ENCODE measurements at places on chromosomes 12 and 14.

DNA sequence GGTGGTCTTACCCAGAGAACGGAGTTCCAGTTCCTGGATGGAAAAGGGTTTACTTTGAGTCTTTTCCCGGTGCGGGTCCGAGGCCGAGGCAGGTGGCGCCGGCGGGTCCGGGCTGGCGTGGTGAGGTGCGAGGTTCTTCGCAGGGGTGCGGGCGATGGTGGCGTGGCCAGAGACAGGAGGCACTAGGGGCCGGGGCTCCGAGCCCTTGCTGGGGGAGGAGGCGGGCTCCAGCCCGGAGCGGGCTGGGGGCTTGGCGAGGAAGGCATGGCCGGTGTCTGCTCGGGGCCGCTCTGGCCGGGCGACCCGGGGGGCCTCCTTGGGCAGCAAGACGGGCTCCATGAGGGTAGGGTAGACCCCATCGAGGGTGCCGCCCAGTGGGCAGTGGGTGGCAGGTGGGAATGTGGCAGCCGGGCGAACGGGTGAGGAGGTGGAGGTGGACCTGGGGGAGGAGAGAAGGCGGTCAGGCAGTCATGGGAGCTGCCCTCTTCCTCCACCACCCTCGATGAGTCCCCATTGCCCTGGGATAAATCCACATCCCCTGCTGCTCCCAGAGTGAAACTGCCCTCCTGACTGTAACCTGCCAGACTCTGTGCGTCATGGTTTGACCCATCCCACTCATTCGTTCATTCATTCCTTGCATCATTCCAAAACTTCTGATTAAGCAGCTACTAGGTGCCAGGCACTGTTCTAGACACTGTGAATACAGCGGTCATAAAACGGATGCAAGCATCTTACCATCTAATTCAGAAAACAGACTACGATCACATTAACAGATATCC is 42.0 kb downstream of the RFLNA start:
- no peak for DNase-seq

- DNase-seq, result peak; percentile 65
These were observed at the start of gene IRAK3 for GRCh38 chr12:66188584-66189485. Gene IRAK3 (plus strand): TSS chr12:66189214. CDS start chr12:66189300, 86 bp downstream.

DNA sequence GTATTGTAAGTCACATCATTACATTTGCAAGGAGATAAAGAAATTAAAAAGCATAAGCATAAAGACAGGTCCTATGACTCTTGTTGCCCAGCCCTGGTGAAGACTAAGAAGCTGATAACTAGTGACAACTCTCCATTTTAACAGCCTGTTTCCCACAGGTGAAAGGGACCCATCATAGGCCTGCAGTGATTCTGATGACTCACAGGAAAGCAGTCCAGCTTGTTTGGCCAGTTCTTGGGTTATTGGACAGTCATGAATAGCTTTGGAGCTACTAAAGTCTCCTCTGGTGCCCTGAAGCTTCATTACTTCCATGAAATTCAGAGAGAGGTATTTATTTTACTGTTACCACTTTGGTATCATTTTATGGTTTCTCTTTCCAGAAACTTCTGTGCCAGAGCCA is 55.5 kb upstream of the DYRK2 start:
- DNase-seq, result no peak

DNA sequence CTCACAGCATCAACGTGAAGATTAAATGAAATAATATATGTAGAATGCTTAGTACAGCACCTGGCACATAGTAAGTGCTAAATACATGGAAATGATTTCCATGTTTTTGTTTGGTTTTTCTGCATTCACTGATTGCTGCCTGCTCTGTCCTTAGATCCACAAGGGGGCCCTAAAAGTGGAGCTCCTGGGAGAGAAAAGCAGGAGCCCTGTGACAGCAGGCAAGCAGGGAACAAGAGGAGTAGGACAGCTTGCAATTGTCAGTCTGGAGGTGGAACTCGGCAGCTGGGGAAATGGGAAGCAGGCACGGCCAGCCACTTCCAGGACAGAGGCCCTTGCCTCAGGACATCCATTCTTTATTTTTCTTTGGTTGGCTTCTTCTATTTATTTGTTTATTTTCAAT is 292.9 kb downstream of the BMP4 start:
- no peak for DNase-seq

DNA sequence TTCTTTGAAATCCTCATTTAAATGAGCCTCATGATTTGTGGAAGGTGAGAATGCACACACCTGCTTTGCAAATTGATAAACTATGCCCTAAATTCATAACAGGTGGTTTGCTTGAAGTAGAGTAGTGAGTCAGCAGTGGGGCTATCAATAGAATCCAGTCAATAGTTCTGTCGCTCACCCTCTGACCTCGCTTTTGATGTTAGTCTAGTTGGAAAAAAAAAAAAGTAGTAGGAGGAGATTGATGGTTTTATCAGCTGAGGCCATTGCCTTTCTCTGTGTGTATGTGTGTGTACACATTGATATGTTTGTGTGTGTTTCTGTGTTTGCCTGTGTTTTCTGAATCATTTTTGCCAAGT is 267.3 kb downstream of the SNAPC1 start:
- DNase-seq, result no peak

GRCh38 chr14:101813171-101813759 is 51.8 kb downstream of the PPP2R5C start:
- DNase-seq, result no peak

DNA sequence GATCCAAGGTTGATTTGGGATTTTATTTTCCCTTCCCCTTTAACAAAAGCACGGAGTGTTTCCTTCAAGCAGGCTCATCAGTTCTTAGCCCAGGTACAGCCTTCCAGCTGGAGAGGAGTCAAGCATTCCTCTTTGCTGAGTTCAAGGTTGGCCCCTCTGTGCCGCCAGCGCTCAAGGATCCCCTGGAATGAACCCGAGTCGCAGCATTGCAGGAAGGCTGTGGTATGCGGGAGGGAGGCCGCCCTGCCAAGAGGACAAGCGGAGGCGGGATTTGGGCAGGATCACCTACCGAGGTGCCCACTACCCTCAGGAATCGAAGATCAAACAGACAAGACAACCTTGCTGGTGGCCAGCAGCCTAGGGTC is 53.9 kb upstream of the NCOR2 start:
- DNase-seq, result no peak

DNA sequence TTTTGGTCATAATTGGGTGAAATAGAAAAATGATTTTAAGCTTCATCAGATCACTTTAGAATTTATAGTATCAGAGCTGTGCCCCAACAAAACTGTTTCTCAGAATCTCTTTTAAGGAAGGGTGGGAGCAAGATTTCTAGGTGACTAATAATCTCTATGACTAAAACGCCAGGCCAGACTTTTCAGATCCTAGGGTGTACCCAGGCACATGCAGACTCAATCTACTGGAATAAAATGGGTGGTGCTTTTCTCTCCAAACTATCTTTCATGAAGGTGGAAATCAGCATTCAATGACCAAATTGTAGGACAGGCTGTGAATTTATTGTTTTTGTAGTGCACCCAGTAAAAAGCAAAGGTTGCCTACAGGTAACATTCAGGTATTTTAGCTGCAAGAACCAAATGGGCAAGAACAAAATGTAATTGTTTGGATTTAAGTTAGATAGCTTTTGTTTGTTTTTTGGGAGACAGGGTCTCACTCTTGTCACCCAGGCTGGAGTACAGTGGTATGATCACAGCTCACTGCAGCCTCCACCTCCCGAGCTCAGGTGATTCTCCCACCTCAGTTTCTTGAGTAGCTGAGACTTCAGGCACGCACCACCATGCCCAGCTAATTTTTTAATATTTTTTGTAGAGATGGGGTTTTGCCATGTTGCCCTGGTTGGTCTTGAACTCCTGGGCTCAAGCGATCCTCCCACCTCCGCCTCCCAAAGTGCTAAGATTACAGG is 49.5 kb downstream of the PPP2R5C start:
- no peak for DNase-seq

GRCh38 chr12:1879633-1880032 is 38.8 kb downstream of the CACNA2D4 start:
- no peak for DNase-seq

DNA sequence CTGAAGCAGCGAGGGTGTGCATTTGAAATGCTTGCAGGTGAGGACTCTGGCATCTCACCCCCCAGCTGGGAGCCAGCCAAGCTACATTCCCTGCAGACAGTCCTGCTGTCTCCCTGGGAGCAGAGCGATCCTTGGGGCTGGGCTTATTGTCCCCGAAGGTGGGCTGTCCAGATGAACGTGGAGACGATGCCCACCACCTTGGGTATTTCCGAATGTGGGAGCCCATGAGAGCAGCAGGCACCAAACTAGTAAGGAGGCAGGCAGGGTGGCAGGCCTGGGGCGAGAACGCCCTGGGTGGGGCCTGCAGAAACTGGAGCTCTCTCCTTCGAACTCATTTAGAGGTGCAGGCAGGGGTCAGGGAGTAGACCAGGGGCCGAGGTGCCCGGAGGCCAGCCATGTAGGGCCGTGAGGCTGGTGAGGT is 18.5 kb downstream of the ZBTB42 start:
- DNase-seq, result no peak

DNA sequence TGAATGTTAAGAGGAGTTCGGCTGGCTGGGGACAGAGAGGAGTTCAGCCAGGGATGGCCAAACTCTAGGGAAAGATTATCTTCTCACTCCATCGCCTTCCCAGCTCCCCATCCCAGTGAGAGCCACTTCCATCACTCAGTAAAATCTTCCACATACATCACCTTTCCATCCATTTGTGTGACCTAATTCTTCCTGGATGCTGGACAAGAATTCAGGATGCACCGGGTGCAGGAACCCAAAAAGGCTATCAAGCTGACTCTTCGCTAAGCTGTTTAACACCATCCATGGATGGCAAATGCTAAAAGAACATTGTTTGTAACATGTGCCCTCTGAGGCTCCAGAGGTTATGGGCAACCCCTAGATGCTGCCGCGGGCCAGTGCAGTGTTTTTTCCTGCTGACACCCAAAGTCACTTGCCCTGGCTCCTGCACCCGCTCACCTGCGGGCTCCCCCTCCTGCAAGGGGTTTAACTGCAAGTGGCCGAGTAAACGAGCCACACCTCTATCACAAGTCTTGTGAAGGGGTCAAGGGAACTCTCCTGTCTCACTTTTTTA is 216.0 kb upstream of the NPAS3 start:
- DNase-seq, result no peak

GRCh38 chr12:52539083-52539820 is 13.7 kb downstream of the KRT71 start:
- no peak for DNase-seq

DNA sequence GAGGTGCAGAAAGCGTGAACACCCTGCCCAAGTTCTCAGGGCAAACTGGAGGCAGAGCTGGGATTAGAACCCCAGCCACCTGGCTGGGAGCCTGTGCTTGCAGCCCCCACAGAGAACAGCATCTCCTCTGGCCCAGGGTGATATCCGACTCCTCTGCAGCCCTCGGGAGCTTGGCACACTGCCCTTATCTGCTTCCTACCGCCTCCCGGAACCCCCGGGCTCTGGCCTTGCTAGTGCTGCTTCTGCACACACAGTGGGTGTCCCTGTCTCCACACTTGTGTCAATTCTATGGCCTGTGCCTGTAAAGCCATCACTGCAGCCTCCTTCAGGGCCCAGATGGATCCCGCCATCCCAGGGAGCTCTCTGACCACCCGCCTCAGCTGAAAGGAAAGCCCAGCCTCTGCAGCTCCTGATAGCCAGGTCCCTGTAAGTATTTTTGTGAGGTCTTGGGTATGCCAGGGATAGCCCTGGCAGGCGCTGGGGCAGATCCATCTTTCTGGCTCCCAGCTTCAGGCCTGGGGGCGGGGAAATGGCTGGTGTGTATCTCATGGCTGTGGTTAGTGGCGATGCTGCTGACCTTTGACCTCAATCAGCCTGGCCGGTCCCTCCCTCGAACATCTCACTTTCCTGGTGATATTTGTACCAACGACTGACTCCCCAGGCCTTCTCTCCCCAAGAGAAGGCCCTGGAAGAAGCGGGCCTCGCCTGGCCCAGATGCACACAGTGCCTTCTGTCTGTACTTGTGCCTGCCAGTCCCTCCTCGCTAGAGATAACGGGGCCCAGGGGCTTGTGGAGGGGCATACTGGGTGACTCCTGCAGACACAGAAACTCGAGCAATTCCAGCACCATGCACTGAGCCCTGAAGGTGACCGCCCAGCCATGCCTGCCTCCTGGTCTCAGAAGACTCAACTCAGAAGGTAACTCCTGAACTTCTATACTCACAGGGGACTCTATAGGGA is 183.8 kb downstream of the CALM1 start:
- DNase-seq, result no peak

DNA sequence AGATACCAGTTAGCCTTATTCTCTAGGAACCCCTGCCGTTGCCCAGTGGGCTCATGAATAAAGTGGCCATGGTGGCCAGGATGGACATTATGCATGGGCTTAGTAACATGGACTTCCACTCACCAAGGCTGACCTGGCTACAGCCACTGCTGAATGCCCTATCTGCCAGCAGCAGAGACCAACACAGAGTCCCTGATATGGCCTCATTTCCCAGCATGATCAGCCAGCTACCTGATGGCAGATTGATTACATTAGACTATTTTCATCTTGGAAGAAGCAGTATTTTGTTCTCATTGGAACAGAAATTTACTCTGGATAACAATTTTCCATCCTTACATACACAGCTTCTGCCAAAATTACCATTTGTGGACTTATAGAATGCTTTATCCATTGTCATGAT is 16.2 kb upstream of the LPCAT3 start:
- DNase-seq, result peak; percentile 47

DNA sequence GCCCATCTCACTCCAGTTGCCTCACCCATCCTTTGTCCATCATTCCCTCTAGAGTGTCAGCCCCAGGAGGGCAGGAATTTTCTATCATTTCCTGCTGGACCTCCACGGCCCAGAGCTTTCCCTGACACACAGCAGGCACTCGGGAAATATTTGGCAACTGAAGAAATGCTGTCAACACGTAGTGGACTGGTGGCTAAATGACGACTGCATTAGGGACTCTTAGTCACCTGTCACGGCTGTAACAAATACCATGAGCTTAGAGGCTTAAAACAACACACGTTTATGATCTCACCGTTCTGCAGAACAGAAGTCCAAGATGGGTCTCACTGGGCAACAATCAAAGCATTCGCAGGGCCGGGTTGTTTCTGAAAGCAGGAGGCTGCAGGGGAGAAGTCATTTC is 91.3 kb downstream of the PHETA1 start:
- no peak for DNase-seq

DNA sequence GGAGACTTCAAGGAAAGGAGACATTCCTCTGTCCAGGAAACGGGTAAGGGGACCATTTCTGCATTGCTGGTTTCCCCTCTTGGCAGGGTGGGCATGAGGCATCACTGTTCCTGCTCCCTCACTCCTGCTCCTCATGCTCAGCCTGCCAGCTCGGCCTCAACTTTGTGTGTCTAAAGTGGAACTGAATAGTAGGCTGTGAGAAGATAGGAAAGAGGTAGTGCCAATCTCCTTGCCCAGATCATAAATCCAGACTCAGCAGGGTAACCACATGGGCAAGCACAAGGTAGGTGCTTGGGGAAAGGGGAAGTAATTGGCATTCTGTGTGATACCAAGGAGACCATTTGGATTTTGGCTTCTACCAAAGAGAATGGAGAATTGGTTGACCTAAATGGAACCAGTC is 2.6 kb downstream of the LTB4R start:
- DNase-seq, result no peak

- no peak for DNase-seq
These were observed 14.5 kb upstream of the KRT83 start for GRCh38 chr12:52335598-52336262.

Measured in liver (tissue), 10 donors.